ENCODE measurements at places on chromosomes 3 and 15. TPM values are rescaled to one million over a fixed set of nuclear protein-coding genes. Genes with fewer than 3 reads are reported as not detected.

SMARCC1 gene
- total RNA-seq, result 111 TPM

DNA sequence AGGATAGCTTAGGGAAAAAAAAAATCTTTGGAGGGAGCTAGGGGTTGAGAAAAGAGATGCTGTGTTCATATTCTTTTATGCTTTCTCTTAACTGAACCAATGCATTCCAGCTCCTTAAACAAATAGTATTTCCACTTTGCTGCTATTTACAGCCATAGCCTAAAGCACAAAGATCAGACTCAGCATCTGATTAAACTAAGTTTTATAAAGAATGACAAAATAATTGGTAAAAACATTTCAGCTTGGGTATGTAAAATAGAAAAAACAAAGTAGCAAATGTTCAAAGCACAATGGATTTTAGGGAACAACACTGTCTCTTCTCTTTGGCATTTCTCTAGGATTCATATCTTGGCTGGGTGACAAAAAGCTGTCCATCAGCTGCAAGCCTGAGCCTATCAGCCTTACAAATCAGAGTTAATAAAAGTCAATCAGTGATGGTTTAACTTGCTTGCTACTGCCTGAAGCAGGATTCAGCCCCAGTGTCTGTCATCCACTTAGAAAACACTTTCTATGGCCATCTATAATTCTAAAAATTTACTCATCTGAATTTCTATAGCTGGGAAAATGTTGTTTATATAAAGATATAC, 232.1 kb upstream of the CDIN1 start:
- no peak for DNase-seq

CHAC1 gene
- 39.7 TPM for total RNA-seq

DNA sequence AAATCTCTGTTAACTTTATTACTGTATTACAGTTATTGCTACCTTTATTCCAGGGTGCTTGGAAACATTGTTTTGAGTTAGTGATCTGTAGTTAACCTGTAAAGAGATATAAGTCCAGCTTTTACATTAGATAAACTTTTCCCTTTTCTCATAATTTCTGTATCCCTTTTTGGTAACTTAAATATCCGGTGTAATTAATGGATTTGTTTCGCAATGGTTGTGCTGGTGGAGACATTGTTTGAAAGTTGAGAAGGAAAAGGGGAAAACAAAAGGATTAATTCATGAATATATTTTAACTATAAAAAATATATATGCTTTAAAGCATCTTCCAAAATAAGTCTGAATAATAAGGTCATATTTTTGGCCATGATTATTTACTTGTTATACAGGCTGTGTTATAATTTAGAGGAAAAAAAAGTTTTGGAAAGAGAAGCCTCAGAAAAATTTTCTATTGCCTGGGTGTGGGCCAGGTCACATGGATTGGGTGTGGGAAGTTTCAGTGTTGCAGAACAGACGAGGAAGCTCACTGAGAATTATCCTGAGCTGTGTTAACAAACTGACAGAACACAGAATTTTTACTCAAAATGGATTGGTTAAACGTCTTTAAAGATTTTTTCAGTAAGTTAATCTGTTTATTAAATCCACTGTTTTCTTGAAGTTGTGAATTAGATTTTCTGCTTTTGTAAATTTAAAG, 27.7 kb upstream of the IL20RB start:
- no peak for DNase-seq

GJD2 gene
- total RNA-seq, result 0.07 TPM

- DNase-seq, result peak; percentile 62
Observed at GRCh38 chr15:41905036-41905793, 11.4 kb upstream of the SPTBN5 start.

DNA sequence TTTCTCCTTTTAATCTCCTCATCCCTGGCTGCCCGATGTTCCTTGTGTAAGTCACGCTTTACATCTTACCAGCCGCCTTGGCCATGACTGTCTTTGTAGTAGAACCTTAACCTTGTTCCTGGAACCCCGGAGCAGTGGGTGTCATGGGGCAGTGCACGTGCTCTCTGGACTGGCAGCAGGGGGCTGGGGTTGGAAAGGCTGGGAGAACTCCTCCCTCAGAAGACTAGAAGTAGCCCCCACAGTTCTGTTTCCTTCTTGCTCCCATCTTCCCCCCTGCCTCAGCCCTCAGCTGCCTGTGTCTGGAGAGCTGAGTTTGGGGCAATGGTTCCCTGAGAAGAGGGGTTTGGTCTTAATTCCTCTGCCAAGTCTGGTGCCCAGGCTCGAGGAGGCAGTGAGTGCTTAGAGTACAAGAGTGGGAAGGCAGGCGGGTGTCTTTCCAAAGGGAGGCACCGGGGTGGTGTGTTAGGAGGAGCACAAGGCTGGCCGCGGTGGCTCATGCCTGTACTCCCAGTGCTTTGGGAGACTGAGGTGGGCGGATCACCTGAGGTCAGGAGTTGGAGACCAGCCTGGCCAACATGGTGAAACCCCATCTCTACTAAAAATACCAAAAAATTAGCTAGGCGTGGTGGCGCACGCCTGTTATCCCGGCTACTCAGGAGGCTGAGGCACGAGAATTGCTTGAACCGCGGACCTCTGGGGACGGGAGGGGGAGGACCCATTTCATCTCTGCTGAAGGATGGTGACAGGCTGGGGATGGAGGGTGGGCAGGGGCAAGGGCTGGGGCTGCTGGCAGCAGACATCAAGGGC, 100.4 kb downstream of the VGLL4 start:
- peak; percentile 32 for DNase-seq

DNA sequence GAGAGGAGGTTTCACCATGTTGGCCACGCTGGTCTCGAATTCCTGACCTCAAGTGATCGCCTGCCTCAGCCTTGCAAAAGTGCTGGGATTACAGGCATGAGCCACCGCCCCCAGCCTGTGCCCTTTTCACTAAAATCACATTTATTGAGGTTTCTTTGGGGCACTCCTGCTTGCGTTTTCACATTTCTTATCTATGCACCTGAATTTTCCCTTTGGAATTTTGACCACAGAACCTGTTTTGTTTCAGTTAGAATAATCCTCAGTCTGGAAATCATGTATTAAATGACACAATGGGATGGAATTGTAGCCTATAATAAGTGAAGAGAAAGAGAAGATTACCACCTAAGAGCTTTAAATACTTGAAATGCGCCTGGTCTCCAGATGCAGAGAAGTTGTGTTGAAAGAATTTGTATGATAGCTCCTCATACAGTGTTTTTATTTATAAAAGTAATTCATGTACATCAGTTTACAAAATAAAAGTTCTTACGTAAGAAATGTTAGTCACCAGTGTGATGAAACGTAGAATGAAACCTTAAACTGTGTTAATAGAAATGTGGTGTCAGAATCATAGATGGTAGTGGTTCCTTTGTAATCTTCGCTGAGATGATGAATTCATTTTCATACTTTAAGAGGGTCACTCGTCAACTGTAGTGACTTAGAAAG, 107.0 kb downstream of the TCF12 start:
- no peak for DNase-seq

SLC6A20 gene
- 0.10 TPM for total RNA-seq
